ENCODE measurements at places on chromosomes 16 and 17. TPM values are rescaled to one million over a fixed set of nuclear protein-coding genes. Genes with fewer than 3 reads are reported as not detected.

BFAR gene
- total RNA-seq, result 62.2 TPM

NPW gene
- total RNA-seq, result 0.80 TPM

ZP2 gene
- not detected for total RNA-seq

C17orf113 gene
- total RNA-seq, result 0.25 TPM

KRTAP16-1 gene
- 0.23 TPM for total RNA-seq

DNA sequence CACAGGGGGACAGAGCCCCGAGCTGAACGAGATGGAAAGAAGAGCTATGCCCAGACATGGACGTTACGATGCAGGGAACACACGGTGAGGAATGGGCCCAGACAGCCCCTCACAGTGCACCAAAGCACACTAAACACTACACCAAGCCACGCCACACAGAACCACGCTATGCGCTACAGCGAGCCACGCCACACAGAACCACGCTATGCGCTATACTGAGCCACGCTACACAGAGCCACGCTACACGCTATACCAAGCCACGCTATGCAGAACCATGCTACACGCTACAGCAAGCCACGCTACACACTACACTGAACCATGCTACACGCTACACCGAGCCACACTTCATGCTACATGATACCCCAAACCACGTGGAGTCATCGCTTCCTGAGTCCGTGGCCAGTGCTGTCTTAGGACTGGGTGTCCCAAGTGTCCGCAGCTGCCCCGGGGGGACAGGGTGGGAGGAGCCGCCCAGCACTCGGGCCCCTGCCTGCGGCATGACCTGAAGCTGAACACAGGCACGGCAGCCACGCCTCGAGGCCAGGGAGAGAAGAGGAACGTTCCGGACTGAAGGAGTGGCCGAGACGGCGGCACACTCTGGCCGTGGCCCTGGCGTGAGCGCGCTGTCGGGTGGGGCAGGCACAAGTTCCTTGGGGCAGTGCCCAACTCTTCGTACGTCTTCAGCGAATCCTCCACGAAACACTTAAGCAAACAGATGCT is 61.3 kb downstream of the LMF1 start:
- H3K36me3 ChIP-seq, result peaks cover 2% of the 10 kb centered on the region
- no peak overlapping the region for H3K27ac ChIP-seq
- no peak overlapping the region for H3K4me3 ChIP-seq
- H3K27me3 ChIP-seq, result no peaks in the 10 kb centered on the region
- DNase-seq, result no peak
- H3K4me1 ChIP-seq, result no peaks in the 10 kb centered on the region

DNA sequence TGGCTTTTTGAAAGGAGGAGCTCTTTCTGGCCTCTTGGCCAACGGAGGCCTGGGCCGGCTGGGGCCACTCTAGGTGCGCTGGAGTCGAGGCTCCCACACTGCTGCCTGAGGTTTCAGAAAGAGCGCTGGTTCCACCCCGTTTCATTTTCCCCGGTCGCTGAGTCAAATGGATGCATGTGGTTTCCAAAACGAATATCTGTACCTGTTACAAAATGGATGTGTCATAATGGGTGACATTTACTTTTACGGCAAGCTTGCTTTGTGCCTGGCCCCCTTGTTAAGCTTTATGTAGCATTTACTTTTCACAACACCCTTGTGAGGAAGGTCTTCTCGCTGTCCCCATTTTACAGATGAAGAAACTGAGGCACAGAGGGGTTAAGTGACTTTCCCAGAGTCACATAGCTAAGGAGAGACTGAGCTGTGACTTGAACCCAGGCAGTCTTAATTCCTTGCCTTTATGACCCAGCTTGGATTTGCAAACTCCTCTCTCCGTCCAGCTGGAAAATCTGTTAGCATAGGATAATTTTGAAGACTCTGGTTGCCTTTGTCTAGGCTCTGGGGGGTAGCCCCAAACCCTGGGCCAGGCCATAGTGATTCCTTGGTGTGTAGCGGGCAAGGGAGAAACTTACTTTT is 10.6 kb downstream of the KSR1 start:
- peaks cover 34% of the 10 kb centered on the region for H3K4me1 ChIP-seq
- no peaks in the 10 kb centered on the region for H3K36me3 ChIP-seq
- H3K27me3 ChIP-seq, result no peaks in the 10 kb centered on the region
- no peak overlapping the region for H3K27ac ChIP-seq

DNA sequence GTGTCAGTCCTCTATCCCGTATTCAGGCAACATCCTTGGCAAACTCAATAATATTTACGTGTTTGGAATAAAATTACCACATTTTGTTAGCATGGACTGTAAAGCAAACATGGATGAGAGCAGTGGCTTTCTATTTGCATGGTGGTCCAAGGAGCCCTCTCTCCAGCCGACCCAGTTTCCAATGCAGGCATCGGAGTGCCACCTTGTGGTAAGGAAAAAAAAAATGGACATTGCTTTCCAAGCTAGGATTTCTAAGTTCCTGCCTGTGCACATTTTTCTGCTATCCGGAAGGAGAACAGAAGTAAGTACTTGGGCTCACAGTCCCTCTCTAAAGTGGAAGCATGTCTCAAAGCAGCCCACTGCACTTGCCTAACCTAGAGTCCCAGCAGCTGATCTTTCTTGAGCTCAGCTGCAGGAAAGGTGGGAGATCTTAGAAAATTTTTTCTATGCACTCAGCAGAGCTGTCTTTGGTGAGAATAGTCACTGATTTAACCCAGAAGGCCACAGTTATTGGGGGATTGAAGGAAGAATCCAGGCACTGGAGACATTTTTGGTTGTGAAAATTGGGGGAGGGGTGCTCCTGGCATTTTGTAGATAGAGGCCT is 46.0 kb upstream of the ERCC4 start:
- DNase-seq, result no peak
- H3K27ac ChIP-seq, result no peak overlapping the region
- H3K36me3 ChIP-seq, result no peaks in the 10 kb centered on the region
- H3K4me3 ChIP-seq, result no peak overlapping the region
- H3K27me3 ChIP-seq, result no peaks in the 10 kb centered on the region

GRCh38 chr16:57141822-57142631 is 43.8 kb downstream of the PSME3IP1 start:
- no peaks in the 10 kb centered on the region for H3K36me3 ChIP-seq

Data from natural killer cell (primary cell).